NCI-H187 (cell line): ENCODE measurements at places on chromosomes 6 and 20.

GRCh38 chr20:59178983-59179595 lies 15.5 kb downstream of the ZNF831 start:
- DNase-seq = no peak

- DNase-seq = no peak
Measured at GRCh38 chr20:2132461-2132901, 30.9 kb downstream of the STK35 start.

- no peak for DNase-seq
Measured at GRCh38 chr6:76453270-76453669, 380.8 kb upstream of the IMPG1 start.

- no peak for DNase-seq
Measured at GRCh38 chr6:117908246-117909068, 1.4 kb downstream of the SLC35F1 start.

DNA sequence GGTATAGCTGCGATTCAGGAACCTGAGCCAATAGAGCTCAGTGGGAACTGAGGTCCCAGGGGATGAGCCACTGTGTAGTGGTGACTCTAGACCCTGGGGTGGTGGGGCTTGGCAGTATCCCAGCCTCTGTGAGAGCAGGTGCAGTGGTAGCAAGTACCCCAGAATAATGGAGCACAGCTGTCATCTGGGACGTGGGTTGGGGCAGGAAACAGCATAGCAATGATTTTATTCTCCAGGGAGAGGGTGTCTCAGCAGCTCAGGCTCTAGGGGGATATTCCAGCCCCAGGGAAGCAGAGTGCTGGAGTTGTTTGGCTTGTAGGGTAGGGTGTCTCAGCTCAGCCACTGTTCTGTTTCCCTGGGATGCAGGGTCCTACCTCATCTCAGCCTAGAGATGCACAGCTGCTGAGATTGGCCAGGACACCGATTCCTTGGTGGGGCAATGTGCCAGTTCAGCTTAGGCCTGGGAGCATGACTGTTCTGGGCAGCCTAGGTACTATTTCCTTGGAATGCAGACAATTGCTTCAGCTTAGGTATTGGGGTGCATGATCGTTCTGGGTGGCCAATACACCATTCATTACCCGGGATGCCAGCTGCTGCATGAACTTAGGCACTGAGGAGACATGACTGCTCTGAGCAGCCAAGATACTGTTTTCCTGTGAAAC lies 34.0 kb upstream of the NUP153 start:
- DNase-seq = no peak

DNA sequence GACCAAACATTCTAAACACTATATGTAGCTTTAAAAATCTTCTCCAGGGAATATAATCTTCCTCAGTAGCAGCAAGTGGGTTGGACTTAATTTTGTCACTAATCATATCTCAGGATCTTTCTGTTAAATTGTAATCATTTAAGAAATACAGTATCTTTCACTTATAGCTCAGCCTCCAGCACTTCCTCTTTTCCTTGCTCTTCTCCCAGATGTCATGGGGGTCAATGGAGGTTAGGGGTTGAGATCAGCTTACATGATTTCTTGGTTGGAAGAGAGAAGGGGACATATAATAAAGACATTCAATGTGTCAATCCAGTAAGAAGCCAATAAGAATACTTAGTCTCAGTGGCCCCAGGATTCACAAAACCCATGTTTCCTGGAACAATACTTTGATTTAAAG lies 15.7 kb upstream of the REPS1 start:
- no peak for DNase-seq
